Type B pancreatic cell (in vitro differentiated cells): ENCODE measurements at places on chromosomes 5 and 9. TPM values are rescaled to one million over a fixed set of nuclear protein-coding genes. Genes with fewer than 3 reads are reported as not detected.

- no peak for DNase-seq
Measured at GRCh38 chr5:3598207-3598606, 2.6 kb downstream of the IRX1 start.

GRCh38 chr5:29853711-29854220 lies 1339.7 kb upstream of the CDH6 start:
- no peak for DNase-seq

Gene TMEM215
- total RNA-seq: 0.27 TPM in 1 of 2 replicates, not detected in the other

Gene WDR31
- 5.0 and 6.7 TPM in 2 replicates for total RNA-seq

Gene IL13
- total RNA-seq: not detected in 2 replicates

Gene PCDHB8
- total RNA-seq: 0.99 and 3.9 TPM in 2 replicates

Gene NMUR2
- 0.33 and 0.80 TPM in 2 replicates for total RNA-seq

- no peak for DNase-seq
Measured at GRCh38 chr5:41772056-41772455, 98.2 kb downstream of the OXCT1 start.

Gene PCDHA1
- total RNA-seq: 0.45 TPM in 1 of 2 replicates, not detected in the other
